HepG2 (cell line): ENCODE measurements at places on chromosomes 5 and 9.

- DNase-seq: no peak
These were observed 290.5 kb downstream of the DOCK8 start for GRCh38 chr9:504921-505740.

DNA sequence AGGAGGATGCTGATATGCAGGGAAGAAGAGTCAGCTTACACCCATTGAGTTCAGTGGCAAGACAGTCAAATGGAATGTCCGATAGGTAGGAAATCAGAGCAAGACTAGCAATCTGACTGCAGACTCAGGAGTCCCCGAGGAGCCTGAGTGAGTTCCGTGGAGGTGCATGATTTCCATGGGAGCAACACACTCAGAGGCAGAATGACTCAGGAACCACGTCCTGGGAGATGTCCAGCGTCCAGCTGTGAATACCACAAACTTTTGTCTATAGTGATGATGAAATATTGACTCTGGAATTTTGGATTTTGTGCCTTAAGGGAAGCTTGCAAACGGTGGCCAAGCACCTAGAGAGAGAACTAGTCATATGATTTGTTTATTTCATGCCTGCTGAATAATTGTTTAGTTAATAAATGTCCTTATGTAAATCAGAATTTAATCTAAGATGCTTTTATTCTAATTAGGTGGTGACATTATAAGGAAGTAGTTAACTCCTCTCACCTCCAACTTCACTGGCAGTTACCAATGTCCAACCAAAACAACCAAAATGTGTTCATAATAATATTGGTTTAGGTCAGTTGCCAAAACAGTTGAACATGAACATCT lies 100.4 kb downstream of the PDE4D start:
- DNase-seq: peak; percentile 10

- DNase-seq: no peak
These were observed 336.1 kb upstream of the EFNA5 start for GRCh38 chr5:108006791-108007190.

DNA sequence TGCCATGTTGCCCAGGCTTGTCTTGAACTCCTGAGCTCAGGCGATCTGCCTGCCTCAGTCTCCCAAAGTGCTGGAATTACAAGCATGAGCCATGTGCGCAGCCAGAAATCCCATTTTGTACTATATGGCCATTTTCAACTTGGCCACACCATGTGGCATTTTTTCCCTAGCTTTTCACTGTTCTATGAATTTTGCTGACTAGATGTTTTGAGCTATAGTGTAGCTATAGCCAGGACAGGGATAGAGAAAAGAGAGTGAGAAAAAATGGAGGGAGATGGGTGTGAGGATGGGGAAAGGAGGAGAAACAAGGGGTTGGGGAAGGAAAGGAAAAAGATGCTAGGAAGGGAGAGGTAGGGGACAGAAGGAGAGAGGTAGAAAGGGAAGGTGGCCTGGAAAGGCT lies 46.4 kb downstream of the DMXL1 start:
- DNase-seq: no peak

DNA sequence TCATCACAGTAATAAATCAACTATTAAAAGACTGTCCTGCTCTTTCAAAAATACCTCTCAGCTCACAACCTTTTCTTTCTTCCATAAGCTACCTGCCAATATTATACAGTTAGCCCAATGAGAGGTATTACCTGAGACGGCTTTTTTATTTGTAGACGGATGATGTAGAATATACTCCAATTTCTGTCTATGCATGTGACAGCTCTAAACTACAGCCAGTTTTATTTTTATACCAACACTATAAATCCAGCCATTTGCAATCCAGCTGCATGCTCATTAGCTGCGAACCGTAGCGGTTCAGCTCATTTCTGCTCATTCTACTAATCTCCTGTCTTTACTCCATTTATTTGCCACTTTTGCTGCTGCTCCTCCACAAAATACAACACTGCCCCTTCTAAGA lies 51.2 kb downstream of the TBCA start:
- DNase-seq: no peak

- DNase-seq: no peak
These were observed 54.5 kb downstream of the ZNF366 start for GRCh38 chr5:72452515-72453245.

DNA sequence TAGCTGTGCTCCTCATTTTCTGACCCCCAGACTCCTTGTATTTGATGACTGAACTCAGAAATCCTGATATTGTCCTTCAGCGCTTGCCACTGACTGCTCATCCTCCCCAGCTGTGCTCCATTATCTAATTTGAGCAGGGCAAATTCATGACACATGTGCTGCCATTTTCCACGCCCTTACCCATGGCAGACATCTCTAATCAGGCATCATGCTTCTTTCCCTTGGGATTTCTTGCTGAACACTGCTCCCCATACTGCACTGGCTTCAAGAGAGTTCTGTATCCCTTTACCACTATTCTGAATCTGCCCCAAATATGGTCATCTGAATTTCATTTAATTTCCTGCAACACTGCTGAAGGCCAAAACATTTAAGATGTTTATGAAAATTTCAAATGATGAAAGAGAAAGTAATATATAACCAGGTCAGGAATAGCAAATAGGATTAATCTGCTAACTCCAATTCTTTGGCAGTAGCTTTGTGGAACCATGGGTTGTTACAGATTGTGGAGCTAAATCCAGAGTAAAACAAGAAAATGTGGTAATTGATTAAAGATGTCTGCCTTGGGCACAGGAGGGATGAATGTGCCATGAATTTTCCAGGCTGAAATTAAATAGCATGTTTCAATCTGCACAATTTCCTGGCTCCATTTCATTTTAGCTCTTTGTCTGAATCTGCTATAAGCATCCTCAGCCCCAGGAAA lies 93.6 kb downstream of the CYFIP2 start:
- no peak for DNase-seq

GRCh38 chr9:105608721-105609598 lies 51.0 kb downstream of the FKTN start:
- DNase-seq: peak; percentile 50

- DNase-seq: peak; percentile 58
These were observed 10.8 kb downstream of the KCNV2 start for GRCh38 chr9:2727966-2728613.

DNA sequence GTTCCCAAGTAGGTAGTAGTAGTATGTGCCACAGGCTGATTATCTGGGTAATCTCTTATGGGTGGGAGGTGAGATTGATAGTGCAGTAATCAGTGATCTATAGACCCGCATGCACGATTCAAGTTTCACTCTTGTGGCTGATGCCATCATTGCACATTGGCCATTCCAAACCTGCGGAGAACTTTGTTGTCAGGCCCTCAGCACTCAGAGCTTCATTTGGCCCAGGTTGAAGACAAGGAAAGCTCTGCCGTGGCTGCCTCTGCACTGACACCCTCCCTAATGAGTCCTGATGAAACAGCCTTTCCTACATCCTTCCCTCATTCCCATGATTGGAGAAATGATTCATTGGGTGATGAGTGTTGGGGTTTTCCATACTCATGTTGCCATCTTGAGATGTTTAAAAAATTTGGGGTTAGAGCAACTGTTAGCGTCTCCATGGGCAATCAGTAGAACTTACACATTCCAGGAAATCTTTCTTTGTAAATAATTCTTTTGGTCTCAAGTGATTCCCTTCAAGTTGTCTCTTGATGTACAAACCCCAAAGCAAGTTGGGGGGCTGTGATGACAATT lies 22.9 kb downstream of the PROP1 start:
- DNase-seq: no peak

DNA sequence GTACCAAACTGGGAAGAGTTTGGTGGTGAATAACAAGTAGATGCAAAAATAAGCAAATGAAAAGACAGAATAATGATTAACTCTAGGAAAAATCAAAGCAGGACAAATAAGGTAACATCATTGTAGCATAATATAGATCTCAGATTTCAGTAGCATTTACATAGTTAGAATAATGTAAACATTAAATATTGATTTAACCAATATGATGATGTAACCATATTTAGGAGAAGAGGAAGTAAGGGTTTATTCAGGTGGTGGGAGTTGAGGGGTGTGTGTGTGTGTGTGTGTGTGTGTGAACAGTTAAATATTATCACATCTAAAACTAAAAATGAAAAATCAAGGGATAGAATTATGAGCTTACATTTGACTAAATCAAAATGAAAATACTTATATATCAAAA lies 143.4 kb downstream of the NPR3 start:
- DNase-seq: no peak

DNA sequence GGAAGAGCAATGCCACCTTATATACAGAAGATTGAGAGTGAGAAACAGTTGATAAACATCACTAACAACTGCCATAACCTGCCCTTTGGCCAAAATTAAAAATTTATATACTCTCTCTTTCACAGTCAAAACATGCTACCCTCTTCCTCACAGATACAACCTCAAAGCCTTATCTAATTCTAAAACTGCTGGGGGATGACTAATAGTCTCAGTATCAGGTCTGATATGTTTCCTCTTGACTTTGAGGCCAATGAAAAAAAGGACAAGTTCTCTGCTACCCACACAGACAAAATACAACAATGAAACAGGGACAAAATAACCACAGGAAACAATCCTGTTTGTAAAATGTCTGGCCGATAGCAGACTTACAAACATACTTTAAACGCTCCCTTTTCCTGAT lies 485.6 kb upstream of the NUDT12 start:
- DNase-seq: no peak

DNA sequence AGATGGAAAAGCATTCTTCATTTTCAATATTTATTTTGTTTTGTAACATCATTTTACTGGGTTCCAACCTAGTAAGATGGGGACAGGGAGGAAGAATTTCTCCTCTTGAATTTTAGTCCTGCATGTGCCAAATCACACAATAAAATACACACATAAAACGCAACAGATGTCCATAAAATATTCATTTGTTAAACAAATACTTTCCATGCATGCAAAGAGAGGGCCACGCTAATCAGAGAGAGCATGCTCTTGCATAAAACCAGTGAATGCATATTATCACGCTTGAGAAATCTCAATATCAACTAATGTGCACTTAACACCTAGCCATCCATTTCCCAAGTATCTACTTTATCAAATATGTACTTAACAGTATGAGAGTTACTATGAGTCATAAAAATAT lies 212.6 kb upstream of the TARS1 start:
- no peak for DNase-seq

GRCh38 chr9:129945314-129945713 lies 97.7 kb downstream of the FNBP1 start:
- DNase-seq: no peak

- DNase-seq: no peak
These were observed 10.4 kb downstream of the LRRC8A start for GRCh38 chr9:128892221-128892921.

DNA sequence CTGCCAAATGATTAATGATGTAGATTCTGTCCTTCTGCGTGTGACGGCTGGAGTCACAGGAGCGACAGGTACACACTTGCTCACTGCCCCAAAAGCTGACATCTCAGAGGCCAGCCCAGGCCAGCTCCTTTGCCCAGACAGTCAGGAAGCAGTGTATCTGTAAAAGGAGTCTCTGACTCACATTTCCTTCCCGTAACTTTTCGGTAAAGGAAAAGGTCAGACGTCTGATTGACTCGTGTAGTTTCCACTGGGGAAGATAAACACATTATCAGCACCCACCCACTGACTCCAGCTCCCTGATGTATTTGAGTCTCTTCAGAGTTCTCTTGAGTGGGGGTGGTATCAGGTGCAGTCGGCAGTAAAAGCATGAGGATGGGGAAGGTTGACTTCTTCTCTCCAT lies 64.4 kb upstream of the WWC1 start:
- no peak for DNase-seq

- DNase-seq: no peak
These were observed 563.9 kb upstream of the ADAMTS16 start for GRCh38 chr5:4576161-4576748.

GRCh38 chr9:136258299-136258625 lies 12.7 kb upstream of the QSOX2 start:
- DNase-seq: no peak

DNA sequence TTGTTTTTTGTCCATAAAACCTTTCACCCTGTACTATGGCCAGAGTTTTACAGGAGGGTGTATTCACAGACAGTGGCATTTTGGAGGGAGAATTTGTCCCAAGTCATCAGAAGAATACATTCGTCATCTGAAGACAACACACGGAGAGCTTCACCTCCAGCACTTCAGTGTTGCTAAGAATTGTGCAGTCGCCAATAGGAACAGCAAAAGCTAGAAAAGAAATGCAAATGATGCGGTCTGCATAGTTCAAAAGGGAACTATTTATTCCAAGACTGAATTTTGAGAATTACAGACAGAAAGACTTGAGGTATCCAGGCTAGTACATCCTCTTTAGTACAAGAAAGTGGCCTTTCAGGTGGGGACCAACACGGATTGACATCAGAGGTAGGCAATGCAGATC lies 399.2 kb upstream of the KIF2A start:
- DNase-seq: no peak

DNA sequence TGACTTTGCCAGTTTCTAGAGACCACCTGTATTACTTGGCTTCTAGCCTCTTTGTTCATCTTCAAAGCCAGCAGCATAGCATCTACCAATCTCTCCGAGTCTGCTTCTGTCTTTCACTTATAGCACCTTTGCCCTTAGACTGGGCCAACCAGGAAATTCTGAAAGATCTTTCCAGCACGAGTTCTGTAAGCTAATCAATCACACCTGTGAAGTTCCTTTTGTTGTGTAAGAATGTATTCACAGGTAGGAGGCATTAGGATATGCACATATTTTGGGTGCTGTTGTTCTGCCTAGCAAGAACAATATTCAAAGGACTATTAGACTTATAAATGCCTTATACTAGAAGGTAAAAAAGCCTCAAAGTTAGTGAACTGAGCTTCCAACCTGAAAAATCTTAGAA lies 232.1 kb downstream of the CDH12 start:
- DNase-seq: no peak

DNA sequence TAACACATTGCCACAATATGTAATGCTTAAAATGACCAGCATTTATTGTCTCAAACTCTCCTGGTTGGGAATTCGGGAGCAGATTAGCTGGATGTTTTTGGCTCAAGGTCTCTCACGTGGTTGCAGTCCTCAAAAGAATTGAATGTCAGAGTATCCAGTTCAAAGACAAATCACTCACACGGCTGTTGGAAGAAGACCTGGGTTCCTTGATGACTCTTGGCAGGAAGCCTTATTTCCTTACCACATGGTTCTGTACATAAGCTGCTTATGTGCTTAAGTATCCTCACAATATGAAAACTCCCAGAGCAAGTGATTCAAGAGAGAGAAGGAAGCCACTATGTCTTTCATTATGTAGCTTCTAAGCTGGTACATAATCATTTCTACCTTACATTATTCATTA lies 230.3 kb upstream of the PTPRD start:
- DNase-seq: no peak

GRCh38 chr5:112381521-112381920 lies 37.6 kb downstream of the EPB41L4A start:
- DNase-seq: no peak

DNA sequence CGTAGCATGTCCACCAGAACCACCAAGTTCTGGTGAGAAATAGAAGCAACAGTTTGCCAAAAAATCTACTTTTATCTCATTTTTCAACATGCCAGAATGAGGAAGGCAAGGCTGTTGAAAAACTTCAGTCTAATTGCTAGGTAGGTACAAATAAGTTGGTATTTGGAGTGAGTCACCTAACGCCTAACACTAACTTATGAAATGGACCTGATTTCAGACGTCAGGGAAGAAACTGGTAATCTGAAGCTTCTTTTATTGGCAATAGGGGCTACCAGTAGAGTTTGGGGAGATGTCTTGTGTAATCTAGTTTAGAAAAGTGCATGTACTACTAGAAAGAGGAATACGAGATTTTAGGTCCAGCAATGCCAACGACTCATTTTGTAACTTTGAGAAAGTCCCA lies 4.4 kb upstream of the PDE6A start:
- DNase-seq: no peak
